ENCODE measurements at places on chromosomes 3 and 15.

DNA sequence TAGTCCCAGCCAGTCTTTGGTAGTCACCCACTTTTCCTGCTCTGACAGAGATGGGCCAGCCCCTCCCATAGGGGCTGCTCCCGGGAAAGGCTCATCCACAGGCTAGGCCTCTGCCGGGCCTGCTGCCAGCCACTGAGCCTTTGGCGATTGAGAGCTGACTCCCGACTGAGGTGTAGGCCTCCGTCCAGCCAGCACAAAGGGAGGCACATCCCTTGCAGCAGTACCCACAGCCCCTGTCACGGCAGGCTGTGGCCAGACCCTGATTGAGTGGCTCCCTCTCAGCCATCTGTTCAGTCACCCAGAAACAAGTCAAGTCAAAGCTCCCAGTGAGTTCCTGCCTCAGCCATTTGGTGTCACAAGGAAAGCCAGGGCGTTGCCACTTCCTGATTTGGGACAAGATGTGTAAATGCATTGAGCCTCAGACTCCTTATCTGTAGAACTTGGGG, 6.2 kb upstream of the PAK6 start:
- no peak for DNase-seq

DNA sequence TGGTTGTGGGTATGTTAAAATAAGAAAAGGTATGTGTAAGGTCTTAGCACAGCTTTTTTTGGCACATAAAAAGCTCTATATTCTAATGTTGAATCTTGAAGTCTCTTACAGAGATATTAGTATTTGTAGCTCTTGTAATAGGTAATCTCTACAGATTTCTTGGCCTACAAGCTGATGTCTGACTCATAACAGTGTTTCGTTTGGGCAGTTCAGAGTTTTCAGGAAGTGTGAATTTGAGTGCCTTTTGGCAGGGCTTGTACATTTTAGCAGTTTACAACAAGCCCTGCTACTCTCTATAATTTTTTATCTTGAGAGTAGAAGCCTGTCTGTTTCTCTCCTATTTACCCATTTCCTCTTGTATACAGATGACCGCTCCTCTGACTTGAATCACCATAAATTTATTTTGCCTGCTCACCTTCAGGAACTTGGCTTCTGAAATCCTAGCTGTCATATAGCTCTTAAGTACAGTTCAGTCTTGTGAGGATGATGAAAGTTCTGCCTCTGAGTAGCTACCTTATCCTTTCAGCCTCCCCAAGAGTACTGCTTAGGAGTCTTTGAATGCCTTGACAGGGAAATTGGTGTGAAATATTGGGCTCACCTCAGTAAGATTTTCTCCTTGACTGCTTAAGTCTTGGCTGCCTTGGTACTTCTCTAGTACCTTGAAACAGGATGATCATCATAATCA, 419.9 kb upstream of the RARB start:
- DNase-seq = no peak

- no peak for DNase-seq
These were observed 79.7 kb upstream of the CGNL1 start for GRCh38 chr15:57296473-57297162.

DNA sequence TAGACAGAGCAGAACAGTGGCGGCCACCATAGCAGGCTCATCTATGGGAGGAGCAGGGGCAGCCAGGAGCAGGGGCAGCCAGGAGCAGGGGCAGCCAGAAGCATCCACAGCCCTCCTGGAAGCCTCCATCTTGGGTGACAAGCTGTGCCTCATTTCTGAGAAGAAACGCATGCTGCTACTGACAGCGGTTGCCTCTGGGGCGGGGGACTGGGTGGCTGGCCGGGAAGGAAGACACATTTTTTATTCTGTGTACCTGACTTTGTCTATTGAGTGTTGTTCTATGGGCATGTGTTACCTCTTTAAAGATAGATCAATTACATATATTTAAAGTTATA, 71.5 kb upstream of the KLF13 start:
- no peak for DNase-seq

GRCh38 chr3:65342084-65342683, 654.4 kb upstream of the ADAMTS9 start:
- DNase-seq = no peak

GRCh38 chr3:138124706-138125355, 7.4 kb downstream of the A4GNT start:
- no peak for DNase-seq

- DNase-seq = no peak
These were observed 41.3 kb downstream of the COL6A5 start for GRCh38 chr3:130386604-130387263.

DNA sequence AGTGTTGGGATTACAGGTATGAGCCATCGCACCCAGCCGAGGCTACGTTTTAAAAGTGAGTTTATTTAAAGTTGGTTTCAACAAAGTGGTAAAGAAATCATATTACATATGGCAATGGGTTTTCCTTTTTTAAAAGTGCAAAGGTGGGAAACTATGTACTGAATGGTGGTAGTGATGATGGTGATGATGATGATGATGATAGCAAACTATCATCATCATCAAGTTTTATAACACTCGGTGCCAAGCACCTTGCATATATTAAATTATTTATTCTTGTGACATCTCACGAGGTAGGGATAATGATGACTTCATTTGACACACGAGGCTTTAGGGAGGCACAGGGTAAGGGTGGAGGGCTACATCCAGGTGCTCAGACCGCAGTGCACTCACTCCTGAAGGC, 64.3 kb downstream of the BDH1 start:
- DNase-seq = no peak

DNA sequence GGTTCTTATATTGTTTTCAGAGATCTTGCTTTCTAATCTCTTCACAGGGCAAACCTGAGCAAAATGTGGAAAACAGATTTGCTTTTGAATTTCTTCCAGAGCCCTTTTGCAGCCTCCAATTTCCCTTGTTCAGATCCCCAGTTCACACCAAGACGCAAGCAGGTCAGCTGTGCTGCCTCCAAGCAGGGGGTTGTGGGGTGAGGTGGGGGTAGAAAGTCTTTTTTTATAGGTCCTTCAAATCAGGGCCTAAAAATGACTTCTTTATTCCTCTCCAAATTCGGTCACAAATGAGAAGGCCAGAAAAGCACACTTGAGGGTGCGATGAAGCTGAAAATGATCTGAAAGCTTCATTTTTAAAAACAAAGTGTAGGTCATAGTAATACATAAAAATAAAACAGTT, 26.3 kb upstream of the AVEN start:
- DNase-seq = no peak

- DNase-seq = no peak
These were observed 641.2 kb upstream of the ARRDC4 start for GRCh38 chr15:97319291-97319690.

- no peak for DNase-seq
These were observed 3.1 kb downstream of the ABHD14B start for GRCh38 chr3:51970606-51971300.

DNA sequence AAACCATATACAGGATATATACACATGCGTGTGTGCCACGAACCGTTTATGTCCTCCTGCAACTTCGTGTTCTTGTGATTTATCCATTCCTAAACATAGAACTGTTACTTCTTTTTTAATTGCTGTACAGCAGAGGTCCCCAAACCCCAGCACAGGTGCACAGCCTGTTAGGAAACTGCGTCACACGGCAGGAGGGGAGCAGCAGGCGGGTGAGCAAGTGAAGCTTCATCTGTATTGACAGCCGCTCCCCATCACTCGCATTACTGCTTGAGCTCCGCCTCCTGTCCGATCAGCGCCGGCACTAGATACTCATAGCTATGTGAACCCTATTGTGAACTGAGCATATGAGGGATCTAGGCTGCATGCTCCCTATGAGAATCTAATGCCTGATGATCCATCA, 34.9 kb upstream of the NRROS start:
- no peak for DNase-seq

DNA sequence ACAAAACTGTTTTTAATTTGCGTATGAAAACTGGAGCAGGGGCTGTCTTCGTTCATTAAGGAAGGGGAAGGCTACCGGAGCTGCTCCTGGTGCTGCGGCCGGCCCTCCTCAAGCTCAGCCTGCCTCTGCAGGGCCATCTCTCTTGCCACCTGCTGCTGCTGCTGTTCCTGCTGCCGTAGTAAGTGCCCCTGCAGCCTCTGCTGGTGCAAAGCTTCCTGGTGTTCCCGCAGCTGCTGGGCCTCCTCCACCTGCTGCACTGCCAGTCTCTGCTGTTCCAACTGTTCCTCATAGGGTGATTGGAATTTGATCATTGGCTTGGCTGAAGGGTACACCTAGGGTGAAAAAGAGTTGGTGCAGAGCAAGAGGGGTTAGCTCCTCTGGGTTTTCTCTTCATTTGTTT, 66.0 kb downstream of the GOLIM4 start:
- DNase-seq = no peak

DNA sequence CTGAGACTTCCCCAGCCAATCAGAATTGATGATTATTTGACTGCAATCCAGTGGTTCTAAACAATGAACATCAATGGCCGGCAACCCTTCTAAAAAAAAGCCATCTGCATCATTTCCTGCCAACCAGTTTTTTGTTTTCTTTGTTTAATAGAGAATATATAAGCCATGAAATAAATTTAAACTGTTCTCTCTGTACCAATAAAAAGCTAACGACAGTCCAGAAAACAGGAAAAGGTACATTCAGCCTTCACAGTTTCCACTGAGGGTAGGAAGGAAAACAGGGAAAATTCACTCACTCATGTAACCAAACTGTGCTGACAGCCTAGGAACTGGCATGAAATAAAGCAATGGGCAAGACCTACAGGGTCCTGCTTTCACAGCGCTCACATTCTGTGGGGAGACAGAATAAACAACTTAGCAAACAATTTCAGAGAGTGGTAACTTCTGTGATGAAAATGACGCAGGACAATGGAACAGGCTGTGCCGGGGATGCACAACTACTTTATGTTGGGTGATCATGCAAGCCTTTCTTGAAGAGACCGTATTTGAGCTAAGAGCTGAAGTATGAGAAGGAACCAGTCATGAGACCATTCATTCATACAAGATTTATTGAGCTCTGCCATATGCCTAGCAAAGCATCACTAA, 630.1 kb downstream of the MAGI1 start:
- no peak for DNase-seq

GRCh38 chr15:88307344-88307743, 50.8 kb upstream of the NTRK3 start:
- DNase-seq = no peak

DNA sequence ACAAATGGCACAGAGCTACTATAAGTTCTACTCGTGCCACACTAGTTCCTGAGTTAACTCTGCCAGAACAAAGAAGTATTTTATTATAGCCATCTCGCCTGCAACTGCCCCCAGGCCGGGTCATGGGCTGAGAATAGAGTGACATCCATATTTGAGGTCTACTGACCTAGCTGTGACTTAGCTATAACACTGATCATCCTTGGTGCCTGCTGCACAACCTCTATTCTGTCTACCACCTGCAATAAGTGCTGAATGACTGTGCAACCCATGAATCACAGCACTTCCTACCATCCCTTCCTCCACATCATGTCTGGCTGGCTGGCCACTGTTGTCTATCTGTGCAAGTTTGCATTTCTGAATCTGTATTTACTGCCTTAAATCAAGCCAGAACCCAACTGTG, 506.5 kb upstream of the TBL1XR1 start:
- no peak for DNase-seq

DNA sequence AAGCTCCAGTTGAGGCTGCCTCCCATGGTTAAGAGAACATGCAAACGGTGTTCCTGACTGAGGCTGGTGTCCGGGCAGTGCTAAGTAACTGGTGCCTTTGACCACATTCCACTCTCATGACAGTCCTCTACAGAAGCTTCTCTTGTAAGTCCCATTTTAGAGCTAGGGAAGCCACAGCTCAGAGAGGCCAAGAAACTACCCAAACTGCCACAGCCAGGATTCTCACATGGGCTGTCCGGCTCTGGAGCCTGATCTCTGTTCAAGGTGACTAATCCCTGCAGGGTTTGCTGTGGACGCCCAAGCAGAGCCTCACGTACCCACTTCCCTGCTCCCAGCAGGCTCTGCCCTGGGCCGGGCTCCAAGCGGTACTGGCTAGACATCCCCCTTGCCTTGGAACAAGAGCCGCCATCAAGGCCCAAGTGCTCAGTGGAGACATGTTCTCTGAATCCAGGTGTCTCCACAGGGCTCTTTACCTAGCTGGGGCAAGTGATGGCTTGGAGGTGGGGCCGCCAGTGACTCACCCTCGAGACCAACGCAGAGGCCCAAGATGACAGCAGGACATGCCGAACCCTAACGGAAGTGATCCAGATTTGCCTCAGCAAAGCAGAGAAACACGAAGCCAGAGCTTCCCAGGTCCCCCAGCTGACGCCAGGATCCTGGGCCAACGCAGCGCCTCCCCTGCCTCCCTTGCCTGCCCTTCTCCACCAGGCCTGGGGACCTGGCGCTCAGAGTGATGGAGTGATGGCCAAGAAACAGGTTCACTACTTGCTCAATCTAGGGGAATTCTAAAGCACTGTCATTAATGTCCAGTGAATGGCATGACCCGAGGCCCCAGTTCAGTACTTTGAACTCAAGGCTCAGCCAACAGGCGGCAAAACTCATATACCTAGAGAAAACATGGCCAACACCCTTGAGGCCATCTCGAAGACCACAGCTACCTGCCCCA, 24.4 kb downstream of the KLHL25 start:
- DNase-seq = no peak
